ENCODE measurements at places on chromosomes 1 and 21.

DNA sequence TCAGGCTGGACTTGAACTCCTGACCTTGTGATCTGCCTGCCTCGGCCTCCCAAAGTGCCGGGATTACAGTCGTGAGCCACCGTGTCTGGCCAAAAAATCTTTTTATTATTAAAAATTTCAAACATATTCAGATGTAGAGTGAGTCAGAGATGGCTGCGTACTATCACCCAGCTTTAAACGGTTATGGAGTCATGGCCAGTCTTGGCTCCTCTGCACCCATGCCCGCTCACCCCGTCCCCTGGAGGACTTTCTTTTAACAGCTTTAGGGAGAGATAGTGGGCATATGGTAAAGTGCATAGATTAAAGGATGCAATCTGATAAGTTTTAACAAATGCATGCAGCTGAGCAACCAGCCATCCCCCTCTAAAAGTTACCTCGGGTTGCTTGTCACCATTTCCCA is 51.8 kb downstream of the TNFRSF8 start:
- no peak for DNase-seq

- DNase-seq: no peak
Observed at GRCh38 chr1:228180271-228180958, 14.8 kb downstream of the IBA57 start.

GRCh38 chr1:159829822-159830465 is 3.3 kb downstream of the SLAMF8 start:
- DNase-seq: no peak

GRCh38 chr1:22107126-22107525 is 35.8 kb downstream of the WNT4 start:
- no peak for DNase-seq

- no peak for DNase-seq
Observed at GRCh38 chr21:32702702-32703101, 25.1 kb downstream of the SYNJ1 start.

DNA sequence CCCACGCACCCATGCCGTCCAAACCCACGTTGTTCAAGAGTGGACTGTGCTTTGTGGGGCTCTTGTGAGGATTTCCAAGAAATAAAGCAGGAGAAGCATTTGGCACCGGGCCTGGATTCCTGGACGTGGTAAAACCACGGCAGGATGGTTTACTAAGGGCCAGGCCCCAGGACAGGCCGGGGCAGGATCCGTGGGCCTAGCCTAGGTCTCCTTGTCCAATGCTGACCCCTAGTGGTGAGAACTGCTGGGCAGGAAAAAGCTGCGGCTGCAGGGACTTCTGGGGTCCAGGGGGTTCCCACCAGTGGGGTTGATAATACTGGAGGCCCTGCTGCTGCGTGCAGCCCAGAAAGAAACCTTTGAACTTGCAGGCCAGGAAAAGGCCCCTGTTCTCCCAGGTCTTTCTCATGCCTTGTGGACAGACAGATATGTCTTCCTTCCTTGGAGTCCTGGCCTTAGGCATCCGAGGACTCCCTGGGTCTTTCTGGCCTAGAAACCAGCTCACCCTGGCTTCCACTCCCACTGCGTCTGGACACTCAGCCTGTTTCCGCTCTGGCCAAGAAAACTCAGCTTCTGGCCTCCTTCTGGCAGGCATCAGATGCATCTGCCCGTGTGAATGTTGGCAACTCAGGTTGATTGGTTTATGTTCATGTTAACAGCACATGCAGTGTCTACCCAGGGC is 106.9 kb upstream of the TMEM51 start:
- DNase-seq: peak; percentile 38

- DNase-seq: no peak
Observed at GRCh38 chr1:57882934-57883641, 459.2 kb upstream of the DAB1 start.

DNA sequence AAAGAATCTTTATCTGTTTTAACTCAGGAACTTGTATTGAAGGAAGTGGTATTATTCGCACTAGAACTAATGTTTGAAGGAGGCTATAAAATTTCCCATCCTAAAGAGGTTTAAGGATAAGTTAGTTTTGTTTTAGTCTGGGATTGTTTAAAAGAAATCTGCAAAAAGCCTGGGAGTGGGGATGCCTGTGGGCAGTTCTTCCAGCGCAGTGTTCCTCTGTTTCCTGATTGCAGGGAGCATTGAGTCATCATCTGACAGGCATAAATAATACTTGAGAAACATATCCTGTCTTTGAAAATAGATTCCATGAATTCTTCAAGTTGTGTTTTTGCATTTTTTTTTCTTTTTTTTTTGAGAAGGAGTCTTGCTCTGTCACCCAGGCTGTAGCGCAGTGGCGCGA is 350.8 kb upstream of the PTBP2 start:
- peak; percentile 66 for DNase-seq

GRCh38 chr1:99326215-99326949 is 62.1 kb downstream of the PLPPR4 start:
- no peak for DNase-seq

- no peak for DNase-seq
Observed at GRCh38 chr1:54096877-54097240, 43.5 kb downstream of the TCEANC2 start.

- no peak for DNase-seq
Observed at GRCh38 chr1:205907794-205908193, 35.5 kb downstream of the SLC26A9 start.

DNA sequence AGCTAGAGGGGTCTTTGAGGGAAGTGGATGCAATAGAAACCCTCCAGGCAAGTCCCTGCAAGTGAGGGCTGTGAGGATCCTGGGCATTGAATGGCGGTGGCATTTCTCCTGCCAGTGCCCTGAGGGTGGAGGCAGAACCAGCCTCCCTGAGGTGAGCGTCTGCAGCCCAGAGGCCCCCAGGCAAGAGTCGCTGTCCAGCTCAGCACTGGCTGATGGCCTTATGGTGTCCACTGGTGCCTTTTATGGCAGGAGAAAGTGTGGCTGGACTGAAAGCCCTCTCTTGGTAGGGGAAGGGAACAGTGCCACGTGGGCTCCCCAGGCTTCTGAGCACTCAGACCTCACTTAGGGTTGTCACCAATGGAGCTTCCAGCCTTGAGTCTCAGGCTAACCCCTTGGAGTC is 77.3 kb downstream of the SH3BGR start:
- DNase-seq: no peak

GRCh38 chr1:108624069-108624468 is 36.8 kb downstream of the HENMT1 start:
- no peak for DNase-seq

- peak; percentile 78 for DNase-seq
Observed at GRCh38 chr1:201562659-201563405, 23.9 kb downstream of the NAV1 start.

DNA sequence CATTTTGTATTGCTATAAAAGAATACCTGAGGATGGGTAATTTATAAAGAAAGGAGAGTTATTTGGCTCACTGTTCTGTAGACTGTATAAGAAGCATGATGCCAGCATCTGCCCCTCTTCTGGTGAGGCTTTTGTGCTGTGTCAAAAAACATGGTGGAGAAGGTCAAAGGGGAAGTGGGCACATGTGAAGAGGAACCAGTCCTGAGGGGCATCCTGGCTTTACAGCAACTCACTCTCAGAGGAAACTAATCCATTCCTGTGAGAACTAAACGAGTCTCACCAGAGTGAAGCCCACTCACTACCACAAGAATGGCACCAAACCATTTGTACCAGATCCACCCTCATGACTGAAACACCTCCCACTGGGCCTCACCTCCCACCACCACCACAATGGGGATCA is 18.8 kb upstream of the SELP start:
- no peak for DNase-seq

DNA sequence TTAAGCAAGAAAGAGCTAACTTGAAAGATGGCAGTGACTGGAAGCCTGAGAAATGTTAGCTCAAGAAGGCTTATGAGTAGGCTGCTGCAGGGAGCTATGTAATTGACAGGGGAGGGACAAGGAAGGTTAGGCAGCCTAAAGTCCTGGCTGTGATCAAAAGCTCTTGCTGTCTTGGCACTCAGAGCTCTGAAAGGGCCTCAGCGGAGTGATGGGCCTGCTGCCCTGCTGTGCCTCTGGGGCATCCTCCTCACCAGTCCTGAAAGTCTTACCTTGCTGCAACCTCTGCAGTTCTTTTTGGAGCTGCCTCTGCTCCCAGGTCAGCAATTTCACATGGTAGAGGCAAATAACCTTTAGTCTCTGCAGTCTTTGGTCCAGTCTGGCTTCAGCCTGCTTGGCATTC is 1.8 kb downstream of the CCDC190 start:
- DNase-seq: no peak

DNA sequence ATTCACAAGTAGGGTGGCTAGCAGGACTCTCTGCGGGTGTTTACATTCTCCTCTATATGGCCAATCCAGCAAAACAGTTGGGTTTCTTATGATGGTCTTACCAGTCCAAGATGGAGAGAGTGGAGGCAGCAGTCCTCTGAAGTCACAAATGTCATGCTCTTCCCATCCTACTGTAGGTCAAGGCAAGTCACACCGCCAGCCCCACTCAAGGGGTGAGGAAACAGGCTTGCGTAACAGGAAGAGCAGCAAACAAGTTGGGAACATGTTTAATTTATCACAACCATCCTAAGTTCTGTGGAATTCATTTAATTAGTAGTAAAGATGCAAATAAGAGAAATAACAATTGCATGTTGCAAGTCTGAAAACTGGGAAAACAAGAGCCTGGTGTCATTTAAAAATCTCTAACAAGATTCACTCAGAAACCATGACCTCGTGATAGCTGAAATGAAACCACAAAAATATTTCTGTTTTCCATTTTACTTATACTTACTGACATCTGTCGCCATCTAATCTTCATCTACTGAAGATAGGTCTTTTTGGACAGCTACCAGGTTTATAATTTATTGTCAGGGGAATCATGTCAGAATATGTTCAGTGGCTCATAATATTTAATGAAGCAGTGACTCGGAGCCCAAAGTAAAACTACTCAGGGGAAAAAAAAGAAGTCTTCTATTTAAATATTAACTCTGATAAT is 349.1 kb upstream of the FMN2 start:
- DNase-seq: no peak

DNA sequence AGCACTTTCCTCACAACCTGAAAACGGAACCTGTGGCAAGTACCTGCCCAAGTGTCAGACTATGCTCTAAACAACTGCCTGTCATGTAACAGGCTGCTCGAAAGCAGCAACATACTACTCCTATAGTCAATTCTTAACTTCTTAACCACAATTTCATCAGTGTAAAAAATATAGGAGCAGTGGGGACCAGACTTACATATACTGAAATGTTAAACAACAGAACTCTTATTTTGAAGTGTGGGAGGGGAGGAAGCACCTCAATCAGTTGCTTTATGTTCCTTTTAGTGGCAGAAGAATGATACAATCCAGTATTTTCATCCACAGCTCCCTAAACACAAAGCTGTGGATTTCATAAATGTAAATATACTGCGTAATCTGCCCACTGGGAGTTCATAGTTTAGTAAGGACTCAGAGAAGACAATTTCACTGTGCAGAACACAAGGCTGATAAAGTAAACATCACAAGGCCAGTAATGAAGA is 44.2 kb downstream of the WLS start:
- DNase-seq: no peak

GRCh38 chr21:41925767-41926116 is 28.1 kb downstream of the C2CD2 start:
- no peak for DNase-seq

DNA sequence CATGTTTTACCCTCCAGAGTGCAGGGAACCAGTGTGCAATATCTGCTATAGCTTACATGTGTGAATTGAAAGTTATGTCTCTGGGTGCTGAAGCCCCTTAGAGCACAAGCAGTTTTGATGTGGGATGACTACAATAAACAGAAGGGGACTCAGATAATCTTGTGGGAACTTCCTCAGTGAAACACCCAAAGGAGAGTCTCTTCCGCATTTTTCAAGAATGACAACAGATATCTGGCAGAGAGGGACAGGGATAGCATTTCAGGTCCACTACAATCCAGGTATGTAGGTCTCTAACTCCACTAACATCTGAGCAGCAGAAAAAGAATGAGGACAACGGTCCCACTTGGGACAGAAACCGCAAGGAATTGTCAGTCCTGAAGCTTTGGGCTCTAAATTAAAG is 67.6 kb upstream of the PDE4B start:
- DNase-seq: no peak

- DNase-seq: no peak
Observed at GRCh38 chr1:34164771-34165391, at the start of gene CSMD2. Gene CSMD2 (minus strand): TSS chr1:34165230. CDS start chr1:34165097, 133 bp downstream.

- DNase-seq: no peak
Observed at GRCh38 chr1:234330843-234331215, 42.4 kb upstream of the COA6 start.

DNA sequence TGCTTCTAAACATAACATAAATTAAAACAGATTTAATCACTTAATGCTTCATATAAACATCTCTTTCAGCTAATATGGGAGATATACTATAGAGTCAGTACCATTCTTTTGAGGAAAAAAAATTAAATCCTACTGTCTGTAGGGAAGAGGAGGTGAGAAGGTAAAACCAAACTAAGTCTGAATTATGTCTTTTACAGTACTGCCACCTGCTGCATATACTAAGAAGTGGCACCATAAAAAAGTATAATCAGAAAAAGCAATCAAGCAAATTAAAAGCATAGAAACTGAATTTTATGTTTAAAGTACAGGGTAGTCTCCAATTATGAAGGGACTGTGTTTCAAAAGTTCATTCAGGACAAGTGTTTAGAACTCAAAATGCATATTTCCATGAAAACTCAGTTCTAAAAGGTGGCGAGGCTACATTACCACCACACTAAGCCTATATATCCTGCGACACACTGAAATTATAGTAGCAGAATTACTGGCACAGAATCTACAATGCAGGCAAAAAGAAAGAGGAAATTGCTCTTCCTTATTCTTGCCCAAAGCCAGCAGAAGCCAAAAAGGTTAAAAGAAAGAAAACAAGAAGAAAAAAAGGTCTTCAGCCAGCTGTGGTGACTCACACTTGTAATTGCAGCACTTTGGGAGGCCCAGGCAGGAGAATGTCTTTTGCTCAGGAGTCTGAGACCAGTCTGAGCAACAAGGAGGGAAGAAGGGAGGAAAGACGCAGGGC is 9.0 kb downstream of the NSL1 start:
- DNase-seq: no peak

GRCh38 chr1:178743801-178744200 is 18.8 kb downstream of the RALGPS2 start:
- no peak for DNase-seq

DNA sequence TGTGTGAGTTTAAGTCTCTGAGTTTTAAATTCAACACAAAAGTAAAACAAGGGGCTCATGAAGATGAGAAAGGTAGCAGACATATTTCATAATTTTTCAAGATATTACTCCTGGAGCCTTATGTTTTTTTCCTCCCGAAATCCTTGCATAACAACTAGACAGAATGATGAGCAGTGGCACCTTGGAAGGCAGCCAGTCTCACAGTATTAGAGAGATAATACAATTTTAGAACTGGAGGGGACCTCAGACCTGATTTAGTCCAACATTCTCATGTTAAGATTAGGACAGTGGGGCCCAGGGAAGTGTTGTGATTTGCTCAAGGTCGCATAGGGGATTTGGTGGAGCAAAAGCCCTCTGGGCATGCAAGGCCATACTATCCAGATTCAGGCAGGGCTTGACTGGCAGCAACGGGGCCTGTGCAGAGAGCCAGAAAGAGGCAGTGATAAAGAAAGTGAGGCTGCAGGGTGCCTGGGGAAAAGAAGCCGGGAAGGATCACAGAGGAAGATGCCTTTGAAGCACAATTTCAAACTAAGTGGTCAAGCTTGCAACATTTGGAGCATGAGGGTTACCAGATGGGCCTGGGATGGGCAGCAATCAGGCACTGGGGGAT is 31.4 kb upstream of the BCL9 start:
- DNase-seq: no peak

Measured in AG04449 (cell line).